ENCODE measurements at places on chromosomes 5 and 9.

DNA sequence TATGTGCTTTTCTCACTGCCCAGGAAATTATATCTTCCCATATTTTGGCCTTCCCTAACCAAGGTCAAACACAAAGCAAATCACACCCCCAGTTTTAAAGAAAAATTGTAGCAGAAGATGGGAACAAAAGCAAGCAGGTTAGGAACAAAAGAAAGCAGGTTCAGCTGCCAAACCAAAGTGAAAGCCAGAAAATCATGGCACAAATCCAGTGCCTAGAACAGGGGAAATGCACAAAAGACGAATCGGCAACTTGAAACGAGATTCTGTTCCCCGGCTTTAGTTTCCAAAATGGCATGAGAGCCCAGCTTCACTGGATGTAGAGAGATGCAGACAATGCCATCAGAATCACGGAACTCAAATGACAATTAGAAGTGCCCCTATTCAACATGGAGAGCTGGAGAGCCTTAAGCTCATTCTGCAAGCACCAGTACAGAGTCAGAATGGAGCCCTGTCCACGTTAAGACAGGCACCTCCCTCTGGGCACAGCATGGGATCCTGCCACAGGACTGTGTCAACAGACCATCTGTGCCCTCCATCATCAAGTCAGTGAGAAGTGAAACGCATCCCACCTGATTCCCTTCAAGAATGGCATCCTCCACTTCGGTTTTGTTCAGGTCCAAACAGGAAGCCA is 13.8 kb downstream of the DNAH5 start:
- DNase-seq: no peak

GRCh38 chr9:109792951-109793546 is 13.1 kb downstream of the PALM2AKAP2 start:
- no peak for DNase-seq

- DNase-seq: no peak
These were observed 547.2 kb downstream of the LRRC70 start for GRCh38 chr5:63125862-63126261.

- no peak for DNase-seq
These were observed 90.7 kb downstream of the RAD23B start for GRCh38 chr9:107373809-107374208.

DNA sequence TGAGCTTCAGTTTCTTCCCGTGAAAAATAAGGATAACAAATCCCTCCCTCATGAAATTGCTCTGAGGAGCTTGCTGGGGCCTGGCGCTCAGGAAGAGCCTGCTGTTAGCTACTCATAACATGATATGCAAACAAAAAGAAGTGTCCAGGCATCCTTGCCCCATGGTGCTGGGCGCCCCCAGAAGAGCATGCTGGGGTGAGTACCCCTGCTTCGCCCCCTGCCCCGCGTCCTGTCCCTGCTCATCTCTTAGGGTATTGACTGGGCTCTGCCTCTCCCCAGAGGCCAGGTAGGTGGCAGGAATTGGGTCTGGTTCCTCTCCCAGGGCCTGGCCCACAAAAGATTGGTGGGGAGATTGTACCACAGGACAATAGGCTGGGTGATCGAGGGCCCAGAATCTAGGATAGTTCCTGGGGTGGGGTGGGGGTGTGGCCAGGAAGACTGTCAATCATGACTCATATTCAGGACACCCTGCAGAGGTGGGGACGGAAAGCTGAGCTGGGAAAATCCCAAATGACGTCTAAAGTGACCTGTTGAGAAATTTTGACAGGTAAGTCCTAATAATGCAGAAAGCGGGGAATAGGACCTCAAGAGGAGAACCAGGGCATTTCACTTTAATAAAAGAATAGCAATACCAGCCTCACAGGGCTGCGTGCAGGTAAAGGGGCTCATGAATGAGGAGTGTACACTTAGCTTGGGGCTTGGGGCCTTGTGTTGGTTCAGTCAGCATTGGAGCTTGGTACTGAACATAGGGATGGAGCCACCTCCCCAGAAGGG is 8.9 kb downstream of the PITX1 start:
- no peak for DNase-seq

DNA sequence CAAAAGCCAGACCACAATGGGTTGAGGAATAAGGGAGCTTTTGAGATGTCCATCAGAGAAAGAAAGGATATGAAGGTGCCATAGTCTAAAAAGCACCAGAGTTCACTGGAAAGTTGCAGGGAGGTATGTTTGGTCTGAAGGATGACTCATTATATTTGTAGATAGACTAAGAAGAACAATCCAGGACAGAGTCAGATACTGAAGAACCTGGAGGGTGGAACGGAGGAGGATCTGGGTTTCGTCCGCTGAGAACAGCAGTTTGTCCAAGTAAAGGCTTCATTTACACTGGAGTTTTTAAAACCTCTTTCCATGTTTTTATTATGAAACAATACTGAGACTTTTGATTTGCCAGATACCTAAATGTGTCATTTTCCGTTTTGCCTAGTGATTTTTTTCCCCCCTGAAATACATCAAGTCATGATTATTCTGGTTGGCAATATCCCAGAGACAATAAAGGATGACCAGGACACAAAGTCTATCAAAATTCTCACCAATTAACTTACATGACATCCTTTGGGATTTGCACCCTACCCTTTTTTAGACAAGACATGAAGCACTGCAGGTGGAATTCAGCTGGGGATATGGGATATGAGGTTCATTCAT is 219.9 kb downstream of the MLLT3 start:
- no peak for DNase-seq

DNA sequence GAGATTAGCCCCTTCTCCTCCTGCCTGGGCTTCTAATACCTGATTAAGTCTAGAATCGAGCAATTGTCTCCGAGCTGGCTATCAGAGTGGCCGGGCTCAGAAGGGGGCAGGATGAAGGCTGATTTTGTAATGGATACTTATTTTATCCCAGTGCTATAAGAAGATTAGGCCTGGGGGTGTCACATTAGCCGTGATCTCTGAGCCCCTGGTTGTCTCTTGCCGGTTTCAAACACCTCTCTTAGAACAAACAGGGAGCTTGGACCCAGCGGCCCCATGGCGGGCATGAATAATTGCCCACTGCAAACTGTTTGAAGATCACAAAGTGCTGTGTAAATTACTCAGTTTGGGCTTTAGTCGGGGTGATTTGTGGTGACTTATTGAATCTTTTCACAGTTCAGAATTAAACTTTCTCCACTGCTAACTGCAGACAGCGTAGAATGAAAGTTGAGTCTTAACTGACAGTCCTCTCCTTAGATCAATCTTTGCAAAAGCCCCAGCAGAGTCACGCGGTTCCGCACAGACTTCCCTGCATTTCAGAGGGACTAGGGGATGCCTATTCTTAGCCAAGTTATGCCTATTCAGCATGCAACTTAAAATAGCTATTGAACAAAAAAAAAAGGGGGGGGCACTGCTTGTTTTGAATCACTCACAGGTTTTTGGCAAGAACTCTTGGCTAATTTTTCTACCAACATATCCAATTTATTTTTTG is 200.6 kb upstream of the IRX1 start:
- no peak for DNase-seq

DNA sequence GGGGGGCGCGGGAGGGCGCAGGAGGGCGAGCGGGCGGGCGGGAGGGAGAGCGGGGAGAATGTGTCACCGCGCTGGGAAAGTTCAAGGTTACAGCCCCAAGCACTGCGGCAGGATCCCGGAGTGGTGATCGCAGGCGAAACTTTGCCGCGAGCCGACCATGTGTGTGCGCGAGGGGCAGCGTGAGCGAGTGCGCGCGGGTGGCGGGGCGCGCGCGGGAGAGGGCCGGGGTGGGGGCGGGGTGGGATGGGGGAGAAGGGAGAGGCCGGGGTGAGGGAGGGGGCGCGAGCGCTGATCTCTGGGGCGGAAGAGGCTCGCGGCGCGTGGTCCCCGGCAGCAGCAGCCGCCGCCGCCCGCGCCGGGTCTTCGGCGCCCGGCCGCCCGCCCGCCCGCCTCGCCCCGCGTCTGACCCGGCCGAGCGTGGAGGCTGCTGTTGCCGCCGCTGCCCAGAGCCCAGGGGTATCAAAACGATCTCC is at the start of gene NFIB:
Gene NFIB (minus strand): TSS at position 191 of the 473 bp plus-strand sequence. CDS start 630 bp downstream, outside the sequence.
- DNase-seq: no peak

DNA sequence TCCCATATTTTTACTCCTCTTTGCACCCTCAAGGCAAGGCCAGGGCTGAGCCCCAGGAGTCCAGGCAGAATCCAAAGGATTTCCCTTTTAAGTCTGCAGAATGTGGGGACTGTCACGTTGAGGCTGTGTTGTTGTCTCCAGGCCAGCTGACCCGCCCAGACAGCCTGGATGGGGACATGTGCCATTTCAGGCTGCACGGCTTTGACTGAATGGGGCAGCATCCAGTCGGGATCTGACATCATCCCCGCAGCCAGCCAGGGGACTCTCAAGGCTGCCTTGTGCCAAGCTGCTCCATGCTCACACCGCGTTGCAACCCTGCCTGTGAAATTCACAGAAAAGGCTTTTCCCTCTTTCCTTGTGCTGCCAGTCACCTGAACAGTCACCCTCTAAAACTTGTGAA is 2.2 kb upstream of the ZNF366 start:
- DNase-seq: no peak

GRCh38 chr5:94577466-94578245 is 40.7 kb downstream of the KIAA0825 start:
- no peak for DNase-seq

- no peak for DNase-seq
These were observed 126.6 kb upstream of the BASP1 start for GRCh38 chr5:17090839-17091238.
